Mesendoderm (in vitro differentiated cells): ENCODE measurements at places on chromosomes 7 and 10.
A peak's percentile ranks its signal among the peaks of the same experiment; 100 is the strongest.

DNA sequence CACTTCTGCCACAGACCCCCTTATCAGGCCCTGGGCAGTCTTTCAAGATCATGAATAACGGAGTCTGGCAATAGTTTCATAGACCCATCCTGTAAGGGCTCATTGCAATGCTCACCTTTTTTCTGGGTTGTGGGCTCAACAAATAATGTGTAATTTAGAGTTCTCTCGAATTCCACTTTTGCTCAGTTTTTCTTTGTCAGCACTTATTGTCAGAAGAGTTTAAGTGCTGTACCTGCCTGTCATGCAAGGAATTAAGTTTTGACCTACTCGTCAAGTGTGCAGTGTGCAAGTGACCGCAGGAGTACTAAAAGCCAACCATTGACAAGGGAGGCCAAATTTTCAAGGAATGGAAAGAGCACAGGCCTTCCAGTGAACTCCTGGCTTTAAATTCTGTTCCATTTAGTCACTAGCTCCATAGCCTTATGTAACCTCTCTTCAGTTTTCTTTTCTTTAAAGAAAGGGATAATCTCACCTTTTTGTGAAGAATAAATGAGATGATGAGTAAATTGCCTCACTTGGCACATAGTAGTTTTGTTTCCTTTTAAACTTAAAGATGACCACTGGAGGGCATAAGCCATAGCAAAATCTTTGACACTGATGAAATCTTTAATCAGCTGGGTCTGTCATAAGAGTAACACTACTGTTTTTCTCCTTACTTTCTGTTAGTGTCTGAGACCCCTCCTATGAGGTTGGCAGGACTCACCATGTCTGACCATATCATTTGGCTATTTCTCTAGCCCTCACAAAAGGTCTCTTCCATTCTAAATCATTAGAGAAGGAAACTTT lies 313.3 kb downstream of the TYW1 start:
- DNase-seq, result no peak

GRCh38 chr7:2821161-2821841 lies 22.8 kb downstream of the GNA12 start:
- peak; percentile 75 for DNase-seq

DNA sequence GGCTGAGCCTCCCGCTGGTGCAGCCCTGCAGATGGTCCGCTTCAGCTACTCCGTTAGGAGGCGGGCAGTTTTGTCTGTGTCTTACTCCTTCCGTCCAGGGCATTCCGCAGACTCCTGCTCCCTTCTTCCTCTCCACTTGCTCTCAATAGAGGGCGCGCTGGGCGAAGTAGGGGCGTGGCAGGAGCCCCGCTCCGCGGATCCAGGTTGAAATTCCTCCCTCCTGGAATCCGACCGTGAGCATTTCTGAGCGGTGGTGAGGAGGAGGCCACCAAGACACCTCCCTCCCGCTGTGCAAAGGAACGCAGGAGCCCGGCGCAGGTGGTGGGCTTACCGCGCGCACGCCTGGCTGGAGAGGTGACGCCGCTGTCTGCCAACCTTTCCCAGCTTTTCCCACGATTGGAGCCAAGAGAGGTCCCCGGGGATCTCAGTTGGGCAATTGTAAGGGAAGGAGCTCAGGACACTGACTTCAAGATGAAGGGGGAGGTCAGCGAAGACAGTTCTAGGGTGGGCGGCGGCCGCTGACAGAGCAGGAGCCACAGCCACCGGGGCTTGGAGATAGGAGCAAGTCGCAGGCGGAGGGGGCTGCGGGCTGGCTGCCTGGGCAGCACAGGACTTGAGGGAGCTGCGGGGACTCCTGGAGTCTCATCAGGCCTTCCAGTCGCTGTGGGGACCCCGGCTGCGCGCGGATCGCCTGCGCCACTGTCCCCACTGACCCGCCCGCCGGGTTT lies 1011.3 kb downstream of the XPNPEP1 start:
- DNase-seq, result peak; percentile 96

- no peak for DNase-seq
Measured at GRCh38 chr7:134660961-134661376, 14.3 kb downstream of the BPGM start.

DNA sequence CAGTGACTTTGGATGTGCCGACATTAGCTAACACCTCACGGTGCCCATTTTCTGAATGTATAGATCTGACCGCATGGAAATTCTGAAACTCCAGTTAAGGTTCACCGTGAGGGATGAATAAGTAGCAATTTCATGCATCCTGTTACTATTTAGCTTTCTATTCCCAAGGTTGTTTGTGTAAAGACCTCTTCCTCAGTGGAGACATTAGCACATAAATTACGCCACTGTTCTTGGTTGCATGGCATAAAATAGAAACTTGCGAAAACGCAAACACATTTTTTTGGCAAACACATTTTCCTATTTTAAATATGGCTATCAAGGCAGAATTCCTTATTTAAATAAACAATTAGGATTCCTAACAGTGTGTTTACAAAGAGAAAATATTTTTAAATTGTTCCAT lies 36.5 kb downstream of the DENND2A start:
- no peak for DNase-seq

DNA sequence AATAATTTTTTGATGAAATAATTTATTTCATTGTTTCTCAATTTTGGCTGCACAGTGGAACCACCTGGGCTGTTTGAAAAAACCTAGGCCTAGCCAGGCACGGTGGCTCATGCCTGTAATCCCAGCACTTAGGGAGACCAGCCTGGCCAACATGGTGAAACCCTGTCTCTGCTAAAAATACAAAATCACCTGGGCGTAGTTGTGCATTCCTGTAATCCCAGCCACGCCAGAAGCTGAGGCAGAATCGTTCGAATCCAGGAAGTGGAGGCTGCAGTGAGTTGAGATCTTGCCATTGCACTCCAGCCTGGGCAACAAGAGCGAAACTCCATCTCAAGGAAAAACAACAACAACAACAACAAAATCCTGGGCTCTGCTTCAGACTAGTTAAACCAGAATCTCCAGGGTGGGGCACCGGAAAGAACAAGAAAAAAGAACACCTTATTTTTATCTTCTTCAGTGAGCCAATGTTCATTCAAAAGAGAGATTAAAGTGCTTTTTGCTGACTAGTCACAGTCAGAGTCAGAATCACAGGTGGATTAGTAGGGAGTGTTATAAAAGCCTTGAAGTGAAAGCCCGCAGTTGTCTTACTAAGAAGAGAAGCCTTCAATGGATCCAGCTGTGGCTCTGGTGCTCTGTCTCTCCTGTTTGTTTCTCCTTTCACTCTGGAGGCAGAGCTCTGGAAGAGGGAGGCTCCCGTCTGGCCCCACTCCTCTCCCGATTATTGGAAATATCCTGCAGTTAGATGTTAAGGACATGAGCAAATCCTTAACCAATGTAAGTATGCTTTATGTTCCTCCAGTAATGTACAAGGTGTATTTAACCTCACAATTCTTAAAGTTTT lies at the start of gene CYP2C18:
TSS of gene CYP2C18 (plus strand) at position 516 of the 841 bp plus-strand sequence. CDS start at position 607, 91 bp downstream.
- no peak for DNase-seq

DNA sequence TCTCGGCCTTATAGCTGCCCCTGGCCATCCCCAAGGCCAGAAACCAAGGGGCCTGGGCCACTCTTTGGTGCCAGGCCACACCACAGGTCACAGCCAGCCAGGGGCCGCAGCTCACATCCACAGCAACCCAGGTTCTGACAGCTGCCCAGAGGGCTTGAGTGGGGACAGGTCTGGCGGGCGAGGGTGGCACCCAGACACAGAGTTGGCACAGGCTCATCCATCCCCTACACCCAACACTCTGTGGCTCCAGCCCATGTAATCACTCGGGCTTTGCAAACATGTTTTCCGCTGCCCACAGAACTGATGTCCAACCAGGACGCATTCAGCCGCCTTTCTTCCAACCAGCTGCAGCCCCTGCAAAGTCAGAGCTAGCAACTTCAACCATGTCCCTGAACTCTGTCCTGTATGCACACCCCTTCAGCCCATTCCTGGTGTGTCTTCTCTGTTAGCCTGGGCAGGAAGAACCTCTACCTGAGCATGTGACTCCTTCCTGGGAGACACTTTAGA lies 57.7 kb upstream of the PPP2R2D start:
- DNase-seq, result no peak

- DNase-seq, result no peak
Measured at GRCh38 chr7:111038185-111038584, 52.7 kb upstream of the LRRN3 start.
